Gastroesophageal sphincter (tissue), 4 donors: ENCODE measurements at places on chromosomes 7 and 10.

DNA sequence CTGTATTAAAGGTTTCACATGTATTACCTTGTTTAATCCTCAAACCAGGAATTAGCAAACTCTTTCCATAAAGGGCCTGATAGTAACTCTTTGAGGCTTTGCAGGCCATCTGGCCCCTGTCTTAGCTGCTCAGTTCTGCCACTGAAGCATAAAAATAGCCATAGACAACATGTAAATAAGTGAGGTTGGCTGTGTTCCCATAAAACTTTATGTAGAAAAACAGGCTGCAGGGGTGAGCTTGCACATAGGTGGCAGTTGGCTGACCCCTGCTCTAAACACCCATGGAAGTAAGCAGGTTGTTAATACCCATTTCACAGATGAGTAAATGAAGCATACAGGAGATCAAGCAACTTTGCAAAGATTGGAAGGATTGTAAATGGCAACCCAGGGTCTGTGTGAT, 1279.2 kb upstream of the AUTS2 start:
- no peak for ATAC-seq

GRCh38 chr10:637221-637620, 52.2 kb downstream of the DIP2C start:
- no peak for ATAC-seq

DNA sequence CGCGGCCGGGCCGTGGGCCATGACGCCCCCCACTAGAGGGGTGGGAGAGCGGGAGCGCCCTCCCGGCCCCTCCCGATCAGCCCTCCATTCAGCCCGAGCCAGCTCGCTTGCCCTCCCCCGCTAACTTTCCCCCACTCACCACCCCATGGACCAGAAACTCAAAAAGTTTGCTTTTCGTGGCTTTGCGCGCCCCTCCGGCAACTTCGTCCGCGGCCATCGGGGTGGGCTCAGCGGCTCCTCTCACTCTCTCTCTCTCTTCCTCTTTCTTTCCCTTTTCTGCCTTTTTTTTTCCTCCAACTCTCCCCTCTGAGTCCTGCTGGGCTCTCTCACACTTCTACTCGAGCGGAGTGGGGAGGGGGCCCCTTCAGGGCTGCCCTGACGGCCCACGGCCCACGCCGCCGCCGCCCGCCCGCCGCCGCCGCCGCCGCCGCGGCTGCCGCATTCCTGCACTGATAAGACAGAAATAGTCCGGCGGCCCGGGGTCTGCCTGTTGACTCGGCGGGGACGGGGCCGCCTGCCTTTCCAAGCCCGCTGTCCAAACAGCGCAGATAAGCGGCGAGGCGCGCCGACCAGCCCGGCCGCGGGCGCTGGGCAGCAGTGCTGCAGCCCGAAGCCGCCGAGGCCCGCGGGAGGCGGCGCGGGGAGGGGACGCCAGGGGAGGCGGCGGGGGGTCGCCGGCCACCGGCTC, at the start of gene SMARCD3:
Gene SMARCD3, minus strand, starts transcription at position 349 of the 688 bp plus-strand sequence. Its CDS starts 132 bp downstream, at position 217.
- ATAC-seq = peak; percentile 40

DNA sequence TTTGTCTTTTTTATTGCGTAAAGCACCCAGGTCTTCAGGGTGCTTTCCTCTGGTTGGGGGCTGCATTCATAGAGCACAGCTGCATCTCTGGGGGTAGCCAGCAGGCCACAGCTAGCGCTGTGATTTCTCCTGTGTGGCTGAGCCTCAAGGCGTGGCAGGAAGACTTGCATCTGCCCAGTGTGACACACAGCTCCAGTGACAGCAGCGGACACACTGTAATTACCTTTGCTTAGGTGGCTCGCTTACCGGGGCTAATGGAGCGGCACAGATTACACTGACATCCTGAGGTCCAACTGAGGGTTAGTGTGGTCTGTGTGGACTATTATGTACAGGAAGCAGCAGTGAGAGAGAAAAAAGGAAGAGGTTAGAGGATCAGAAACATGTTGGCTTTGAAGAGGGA, 27.1 kb downstream of the ABCB4 start:
- no peak for ATAC-seq

DNA sequence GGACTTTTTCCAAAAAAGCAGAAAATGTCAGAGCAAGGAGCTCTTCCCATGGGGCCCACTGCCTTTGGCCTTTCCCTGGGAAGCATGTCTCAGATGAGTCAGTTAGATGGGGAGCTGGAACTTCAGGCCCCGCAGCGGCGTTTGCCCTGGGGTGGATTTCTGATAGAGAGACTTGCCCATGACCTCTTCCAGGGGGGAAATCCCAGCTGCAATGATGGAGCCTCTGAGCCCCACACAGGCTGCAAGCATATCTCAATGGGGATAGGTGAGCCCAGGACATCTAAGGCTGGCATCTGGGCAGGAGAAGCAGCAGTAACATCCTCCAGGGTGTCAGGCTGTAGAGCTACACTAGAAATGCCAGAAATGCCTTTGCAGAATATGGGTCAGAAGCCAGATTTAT, 269.2 kb upstream of the TCERG1L start:
- no peak for ATAC-seq
